ENCODE measurements at places on chromosomes 7 and 10.

- no peak for DNase-seq
These were observed 10.6 kb upstream of the LRRC72 start for GRCh38 chr7:16515785-16516685.

DNA sequence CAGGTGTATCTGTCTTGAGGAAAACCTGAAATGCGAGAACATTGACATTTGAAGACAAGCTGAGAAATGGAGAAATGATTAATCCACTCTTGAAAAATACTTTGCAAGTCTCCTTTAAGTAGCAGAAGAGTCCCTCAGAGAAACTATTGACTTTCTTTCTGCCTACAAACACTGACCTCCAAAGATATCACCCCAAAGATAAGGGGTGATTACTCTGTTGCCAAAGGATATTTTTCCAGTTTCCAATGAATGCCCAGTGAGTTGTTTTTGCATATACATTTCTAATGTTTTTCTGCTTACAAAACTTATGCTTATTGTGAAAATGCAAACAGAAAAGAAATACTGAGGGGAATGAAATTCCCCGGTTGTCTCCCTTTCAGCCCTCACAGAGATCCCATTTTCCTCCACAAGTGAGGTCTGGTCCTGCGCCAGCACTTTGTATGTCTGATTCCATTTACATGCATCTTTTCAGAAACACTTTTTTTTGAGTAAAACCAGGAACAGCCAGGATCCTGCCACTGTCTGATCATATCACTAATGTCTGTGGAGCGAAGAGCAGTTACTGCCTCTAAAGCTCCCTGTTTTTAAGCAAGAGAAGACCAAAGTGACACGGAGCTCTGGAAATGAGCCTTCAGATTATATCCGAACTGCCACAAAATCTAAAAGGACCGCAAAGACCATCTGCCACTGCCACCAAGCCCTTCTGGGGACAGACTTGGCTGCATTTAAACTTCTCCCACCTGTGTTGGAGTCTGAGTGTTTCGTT is 82.9 kb upstream of the PDCD4 start:
- no peak for DNase-seq

GRCh38 chr7:139783647-139784385 is 6.0 kb upstream of the HIPK2 start:
- DNase-seq: no peak

GRCh38 chr7:115478426-115478825 is 552.1 kb downstream of the TFEC start:
- DNase-seq: no peak

- DNase-seq: no peak
These were observed 262.9 kb upstream of the AUTS2 start for GRCh38 chr7:69335331-69335730.

- no peak for DNase-seq
These were observed 228.5 kb downstream of the FZD1 start for GRCh38 chr7:91492773-91493172.

DNA sequence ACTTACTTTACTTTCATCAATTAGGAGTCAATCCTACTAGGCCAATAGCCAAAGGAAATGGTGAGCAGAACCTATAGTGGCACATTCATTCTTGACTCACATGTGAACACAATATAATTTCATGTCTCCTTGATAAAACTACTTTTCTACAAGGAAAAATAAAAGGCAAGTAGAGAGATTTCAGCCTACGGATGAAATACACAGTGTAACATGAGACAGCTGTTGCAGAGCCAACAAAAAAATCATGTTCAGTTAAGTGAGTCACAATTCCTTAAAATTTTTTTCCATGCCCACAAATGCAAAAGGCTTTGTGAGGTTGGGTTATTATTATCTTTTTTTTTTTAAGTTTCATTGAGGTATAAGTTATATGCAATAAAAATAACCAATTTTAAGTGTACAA is 54.8 kb downstream of the GPR141 start:
- no peak for DNase-seq
